Thymus (tissue), 14 donors: ENCODE measurements at places on chromosomes 4 and X. TPM values are rescaled to one million over a fixed set of nuclear protein-coding genes. Genes with fewer than 3 reads are reported as not detected.

GRCh38 chr4:40713798-40714197 is 36.0 kb upstream of the NSUN7 start:
- no peak for DNase-seq

The MAGEB17 gene
- not detected for total RNA-seq

The ITGB1BP2 gene
- total RNA-seq: 1.4 TPM

The NXF2B gene
- not detected for total RNA-seq

DNA sequence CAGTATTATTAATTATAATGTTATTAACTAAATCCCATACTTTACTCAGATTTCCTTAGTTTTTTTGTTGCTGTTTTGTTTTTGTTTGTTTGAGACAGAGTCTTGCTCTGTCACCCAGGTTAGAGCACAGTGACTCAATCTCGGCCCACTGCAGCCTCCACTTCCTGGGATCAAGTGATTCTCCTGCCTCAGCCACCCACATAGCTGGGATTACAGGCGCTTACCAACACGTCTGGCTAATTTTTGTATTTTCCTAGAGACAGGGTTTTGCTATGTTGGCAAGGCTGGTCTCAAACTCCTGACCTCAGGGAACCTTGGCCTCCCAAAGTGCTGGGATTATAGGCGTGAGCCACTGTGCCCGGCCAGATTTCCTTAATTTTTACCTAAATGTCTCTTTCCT is 72.2 kb downstream of the ANAPC4 start:
- DNase-seq: no peak

The SSX1 gene
- not detected for total RNA-seq

The FGG gene
- total RNA-seq: 0.94 TPM

DNA sequence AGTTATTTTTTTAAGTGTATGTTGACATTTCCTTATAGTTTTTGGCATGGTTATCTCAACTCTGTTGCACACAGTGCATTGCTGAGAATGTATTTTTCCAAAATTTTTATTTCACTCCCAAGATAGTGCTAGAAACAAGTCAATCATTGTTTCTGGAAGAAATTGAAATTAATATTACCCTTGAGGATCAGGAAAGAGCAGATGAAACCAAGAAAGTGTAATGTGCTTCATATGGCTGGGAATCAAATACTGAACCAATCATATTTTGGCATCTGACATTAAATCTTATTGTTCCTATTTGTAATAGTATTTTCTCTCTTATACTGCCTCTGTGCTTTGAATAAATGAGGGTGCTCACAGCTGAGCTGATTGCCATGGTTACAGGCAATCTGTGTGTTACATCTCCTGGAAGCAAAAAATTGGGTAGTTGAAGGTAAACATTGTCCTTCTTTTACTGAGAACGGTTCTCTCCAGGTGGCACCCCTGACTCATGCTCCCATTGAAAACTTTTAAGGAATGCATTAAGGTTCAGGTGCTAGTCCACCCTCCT is 358.2 kb upstream of the NR3C2 start:
- no peak for DNase-seq

The UGT2B11 gene
- total RNA-seq: 0.05 TPM

DNA sequence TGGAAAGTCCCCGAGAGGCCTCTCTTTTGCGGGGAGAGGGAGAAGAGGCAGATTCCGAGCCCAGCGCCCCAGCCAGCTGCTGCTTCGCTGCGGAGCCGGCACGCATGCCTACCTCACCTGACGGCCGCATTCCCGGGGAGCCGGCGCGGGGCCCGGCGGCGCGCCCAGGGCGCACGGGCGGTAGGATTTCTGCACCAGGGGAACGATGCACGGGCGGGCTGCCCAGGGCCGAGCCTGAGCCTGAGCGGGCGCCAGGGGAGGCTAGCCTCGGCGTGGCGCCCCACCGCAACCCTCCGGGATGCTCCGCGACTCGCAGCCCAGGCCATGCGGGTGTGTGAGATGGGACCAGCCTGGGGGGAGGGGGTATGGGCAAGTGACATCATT is 81.3 kb upstream of the SCML1 start:
- no peak for DNase-seq

DNA sequence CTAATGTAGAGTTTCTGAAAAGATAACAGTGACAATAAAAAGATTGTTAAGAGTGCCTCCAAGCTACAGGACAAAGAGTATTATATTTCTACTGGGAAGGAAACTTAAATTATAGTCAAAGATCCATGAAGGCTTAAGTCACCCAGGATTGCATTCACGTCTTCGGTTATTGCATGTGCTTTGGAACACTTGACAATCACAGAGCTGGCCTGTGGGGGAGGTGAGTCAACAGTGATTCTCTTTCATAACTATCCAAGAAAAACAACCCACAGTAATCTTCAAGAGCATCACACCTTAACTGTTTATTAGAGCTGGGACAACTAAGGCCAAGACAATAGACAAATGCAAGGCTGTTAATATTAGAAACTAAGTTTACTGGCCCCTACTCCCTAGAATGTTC is 40.3 kb downstream of the PDGFC start:
- no peak for DNase-seq

- DNase-seq: no peak
Measured at GRCh38 chr4:8050555-8051206, 107.9 kb downstream of the ABLIM2 start.

DNA sequence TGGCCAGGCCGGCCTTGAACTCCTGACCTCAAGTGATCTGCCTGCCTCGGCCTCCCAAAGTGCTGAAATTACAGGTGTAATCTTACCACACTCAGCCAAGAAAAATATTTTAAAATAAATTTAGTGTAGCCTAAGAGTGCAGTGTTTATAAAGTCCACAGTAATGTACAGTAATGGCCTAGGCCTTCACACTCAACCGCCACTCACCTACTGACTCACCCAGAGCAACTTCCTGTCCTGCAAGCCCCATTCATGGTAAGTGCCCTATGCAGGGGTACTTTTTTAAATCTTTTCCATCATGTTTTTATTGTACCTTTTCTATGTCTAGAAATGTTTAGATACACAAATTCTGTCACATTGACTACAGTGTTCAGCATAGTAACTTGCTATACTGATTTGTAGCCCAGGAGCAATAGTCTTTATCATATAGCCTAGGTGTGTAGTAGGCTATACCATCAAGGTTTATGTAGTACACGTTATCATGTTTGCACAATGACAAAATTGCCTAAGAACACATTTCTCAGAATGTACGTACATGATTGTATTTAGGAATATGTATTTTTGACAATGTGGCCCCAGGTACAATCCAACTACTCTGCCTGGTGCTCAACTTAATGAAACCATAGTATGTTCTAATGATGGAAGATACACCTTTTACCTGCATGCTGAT is 455.2 kb downstream of the PCDH7 start:
- no peak for DNase-seq

GRCh38 chr4:77305766-77306165 is 148.8 kb downstream of the CCNG2 start:
- no peak for DNase-seq

DNA sequence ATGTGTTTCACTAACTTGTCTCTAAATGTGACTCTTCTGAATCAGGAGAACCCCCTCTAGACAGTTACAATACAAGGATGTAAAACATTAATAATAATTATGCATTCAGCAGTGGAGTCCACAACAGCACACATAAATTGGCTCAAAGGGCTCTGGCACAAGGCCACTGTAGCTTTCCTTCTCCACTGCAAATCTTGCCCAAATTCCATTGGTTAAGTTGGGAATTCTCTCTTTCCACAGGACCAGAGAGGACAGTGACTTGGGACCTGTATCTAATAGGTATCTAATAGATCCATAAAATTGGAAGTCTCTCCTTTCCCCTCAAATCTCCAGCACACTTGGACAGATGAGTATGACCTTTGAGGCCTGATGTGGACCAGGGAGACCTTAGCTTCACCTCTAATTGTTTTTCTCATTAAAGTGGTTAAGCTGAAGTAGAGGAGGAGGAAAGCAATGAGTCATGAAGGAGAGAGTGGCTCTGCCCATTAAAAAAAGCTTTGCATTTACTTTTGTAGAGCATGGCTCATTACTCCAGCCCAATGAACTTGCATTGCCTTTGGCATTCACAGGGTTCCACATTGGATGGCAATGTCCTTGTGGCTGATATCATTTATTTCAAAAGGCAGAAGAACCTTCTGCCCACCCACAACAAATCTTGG is 72.3 kb upstream of the SH3RF1 start:
- no peak for DNase-seq

GRCh38 chr4:1464581-1465171 is 58.4 kb upstream of the NKX1-1 start:
- DNase-seq: no peak

The CLDN34 gene
- total RNA-seq: 0.05 TPM

- no peak for DNase-seq
Measured at GRCh38 chr4:16009153-16009552, 46.2 kb upstream of the FGFBP2 start.

DNA sequence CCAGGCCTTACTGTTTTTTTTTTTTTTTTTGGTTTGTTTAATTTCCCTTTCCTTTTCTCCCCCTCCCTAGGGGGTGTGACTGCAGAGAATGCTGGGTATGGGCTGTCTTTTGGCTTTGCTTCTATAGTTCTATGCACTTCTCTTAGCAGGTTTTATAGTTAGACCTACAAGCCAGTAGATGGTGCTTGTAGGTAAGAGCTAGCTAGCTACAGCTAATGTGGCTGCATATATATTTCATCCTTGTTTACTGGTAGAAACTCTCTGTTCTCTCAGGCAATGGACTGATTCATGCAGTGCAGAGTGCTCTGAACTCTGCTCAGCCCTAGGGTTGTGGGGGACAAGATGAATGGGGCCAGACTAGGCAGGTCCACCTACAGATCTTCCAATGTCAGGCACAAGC is 246.4 kb downstream of the SH2D1A start:
- DNase-seq: peak; percentile 40

The CLDN2 gene
- under 0.01 TPM for total RNA-seq

DNA sequence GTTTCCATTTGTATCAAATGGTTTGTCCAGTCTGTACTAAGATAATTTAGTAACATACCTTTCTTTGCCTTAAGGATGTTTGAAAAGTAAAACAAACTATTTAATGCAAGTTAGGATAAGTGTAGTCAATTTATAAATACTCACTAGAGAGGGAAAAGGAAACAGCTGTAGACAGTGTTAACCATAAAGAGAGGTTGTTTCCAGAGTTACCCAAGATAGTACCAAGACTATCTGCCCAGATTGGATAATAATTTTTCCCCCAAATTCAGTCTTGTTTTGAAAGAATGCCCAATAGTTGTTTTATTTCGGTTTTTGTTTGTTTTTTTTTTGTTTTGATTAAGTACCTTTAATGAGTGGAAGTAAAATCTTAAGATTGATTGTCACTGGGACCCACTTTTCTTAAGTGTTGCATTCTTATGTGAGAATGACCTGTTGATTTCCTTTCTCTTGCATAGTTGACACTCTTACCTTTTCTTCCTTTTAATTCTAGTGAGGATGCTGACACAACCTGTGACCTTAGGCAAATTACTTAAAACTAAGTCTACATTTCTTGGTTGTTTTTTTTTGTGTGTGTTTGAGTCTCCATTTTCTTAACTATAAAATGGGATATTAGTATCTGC is 12.8 kb downstream of the AFF1 start:
- no peak for DNase-seq

GRCh38 chr4:164446516-164446915 is 307.4 kb upstream of the SMIM31 start:
- DNase-seq: no peak

- no peak for DNase-seq
Measured at GRCh38 chr4:168740691-168741090, 243.8 kb downstream of the PALLD start.

DNA sequence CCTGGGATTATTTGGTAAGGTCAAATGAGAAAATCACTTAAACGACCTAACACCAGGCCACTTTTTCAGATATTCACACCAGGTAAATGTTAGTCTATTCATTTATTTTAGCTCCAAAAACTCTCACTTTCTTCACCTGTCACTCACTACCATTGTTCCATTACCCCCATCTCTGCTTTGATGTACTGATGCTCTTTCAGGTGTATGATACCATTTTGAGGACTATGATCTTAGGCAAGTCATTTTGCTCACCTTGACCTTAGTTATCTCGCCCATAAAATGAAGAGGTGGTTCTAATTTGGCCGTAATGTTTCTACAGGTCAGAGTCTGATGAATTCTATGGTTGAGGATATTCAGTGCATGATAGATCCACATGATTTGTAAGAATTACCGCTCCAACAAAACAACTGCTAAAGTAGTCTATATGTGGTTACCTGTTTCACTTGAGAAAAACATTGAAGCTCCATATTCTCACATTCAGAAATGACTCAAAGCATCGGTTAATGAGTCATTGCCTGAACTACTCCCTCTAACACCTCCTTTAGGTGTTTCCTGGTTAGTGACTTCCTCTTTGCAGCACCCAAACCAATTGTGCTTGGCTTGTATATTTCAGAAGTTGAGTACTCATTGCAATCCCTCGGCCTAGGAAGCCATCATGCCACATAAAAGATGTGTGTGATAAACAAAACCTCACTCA is 4.5 kb downstream of the DTHD1 start:
- peak; percentile 47 for DNase-seq

GRCh38 chr4:147571036-147571770 is 46.0 kb upstream of the TMEM184C start:
- DNase-seq: no peak

GRCh38 chr4:1004557-1005485 is 6.6 kb upstream of the FGFRL1 start:
- no peak for DNase-seq

The VEGFC gene
- 1.3 TPM for total RNA-seq

DNA sequence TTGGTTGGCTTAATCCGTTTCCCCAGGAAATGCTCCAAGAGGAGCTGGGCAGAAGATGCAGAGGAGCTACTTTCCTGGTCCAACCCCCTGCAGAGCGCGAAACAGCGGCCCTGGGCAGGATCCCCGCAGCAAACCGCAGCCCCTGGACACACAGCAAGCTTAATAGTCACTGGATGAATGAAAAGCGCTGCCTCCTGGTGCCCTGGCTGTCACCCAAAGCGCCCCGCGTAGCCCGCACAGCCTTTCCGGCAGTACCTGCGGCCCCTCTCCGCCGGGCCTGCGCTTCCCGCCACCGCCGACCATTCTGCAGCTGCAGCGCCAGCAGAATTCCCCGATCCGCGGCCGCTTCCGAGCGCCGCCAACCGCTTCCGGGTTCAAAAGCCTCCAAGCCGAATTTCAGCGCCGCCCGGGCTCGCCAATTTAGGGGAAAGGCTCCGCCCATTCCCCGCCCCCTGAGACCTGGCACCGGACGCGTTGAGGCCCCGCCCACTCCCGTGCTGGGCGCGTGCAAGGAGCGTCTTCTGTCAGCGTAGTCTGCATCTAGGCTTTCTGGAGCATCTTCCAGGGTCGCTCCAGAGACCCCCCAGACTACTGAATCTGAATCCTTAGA is at the start of gene HPF1:
TSS of gene HPF1 (minus strand) at position 370 of the 610 bp plus-strand sequence. CDS start at position 303, 67 bp downstream.
- peak; percentile 79 for DNase-seq

GRCh38 chr4:7845493-7846128 is 94.0 kb downstream of the AFAP1 start:
- no peak for DNase-seq

The TTC29 gene
- total RNA-seq: 0.09 TPM

GRCh38 chrX:50594788-50595187 is 124.2 kb upstream of the DGKK start:
- DNase-seq: no peak

DNA sequence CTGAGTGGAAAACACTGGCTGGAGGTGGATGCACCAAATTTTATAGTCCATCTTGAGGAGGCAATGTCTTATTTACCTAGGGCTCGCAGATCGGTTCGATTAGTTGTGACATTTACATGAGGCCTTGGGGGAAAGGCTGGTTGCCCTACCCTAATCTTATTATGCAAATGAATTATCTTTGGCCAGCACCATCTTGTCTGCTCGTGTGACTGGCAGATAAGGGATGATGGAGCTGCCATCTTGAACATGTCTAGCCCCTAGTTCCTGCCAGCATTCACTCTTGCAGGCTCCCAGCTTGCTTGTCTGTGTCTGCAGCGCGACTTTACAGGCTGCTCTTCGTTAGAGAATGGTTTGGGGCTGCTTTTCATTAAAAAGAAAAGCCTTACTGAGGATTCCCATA is 61.9 kb downstream of the SEC24B start:
- no peak for DNase-seq

GRCh38 chrX:103793545-103793940 is 16.9 kb downstream of the PLP1 start:
- DNase-seq: no peak
